Cortex of kidney (tissue), 1 donor: ENCODE measurements at places on chromosomes 2 and 18.

GRCh38 chr2:239600001-239600593 is 199.3 kb upstream of the HDAC4 start:
- no peak for DNase-seq

DNA sequence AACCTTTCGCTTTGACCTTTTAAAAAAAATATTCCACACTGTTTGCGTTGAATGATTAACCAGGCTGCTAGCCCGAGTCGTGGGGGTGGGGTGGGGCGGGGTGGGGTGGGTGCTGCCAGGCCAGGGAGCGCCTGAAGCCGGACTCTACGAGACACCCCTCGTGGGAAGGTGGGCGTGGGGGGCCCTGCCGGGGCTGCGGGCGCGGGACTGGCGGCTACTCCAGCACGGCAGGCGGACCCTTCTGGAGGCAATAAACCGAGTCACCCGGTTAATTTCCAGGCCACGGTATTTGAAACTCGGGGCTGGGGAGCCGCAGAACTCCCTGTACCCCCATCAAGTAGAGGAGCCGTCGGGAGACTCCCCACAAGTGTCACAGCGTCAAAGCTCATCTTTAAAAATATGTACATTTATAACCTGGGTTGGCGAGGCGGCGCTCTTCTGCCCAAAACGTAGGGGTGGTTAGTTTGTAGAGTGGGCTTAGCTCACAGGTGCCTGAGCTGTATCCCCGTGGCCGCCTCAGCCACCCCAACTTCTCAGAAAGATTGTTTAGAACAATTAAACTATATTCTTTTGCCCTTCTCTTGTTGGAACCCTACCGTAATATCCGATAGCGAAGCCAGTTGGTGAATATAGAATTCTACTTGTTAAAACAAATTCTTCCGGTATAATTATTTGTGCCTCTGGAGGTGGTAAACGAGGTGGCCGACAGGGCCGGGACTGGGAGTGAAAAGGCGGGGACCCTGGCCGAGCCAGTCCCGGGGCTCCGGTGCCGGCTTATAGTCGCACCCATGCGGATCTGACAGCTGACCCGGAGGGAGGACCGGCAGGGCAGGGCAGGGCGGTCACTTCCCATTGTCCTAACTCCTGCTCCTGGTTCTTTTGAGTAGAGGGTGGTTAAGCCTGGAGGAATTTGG is 1.4 kb downstream of the B3GNT2 start:
- DNase-seq, result no peak

DNA sequence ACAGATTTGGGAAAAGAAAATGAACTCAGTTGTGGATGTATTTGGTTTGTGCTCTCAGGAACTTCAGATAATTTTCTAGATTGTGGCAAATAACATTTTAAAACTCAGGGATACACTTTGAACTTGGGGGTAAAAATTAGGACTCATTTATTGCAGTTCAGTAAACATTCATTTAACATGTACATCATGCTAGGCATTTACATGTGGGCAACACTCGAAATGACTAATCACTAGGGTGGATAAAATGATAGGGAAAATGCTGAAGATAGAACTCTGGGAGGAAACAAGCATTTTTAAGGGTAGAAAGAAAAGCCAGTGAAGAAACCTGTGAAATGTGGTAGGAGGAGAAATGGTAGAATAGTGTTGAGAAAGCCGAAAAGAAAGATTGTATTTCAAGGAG is 7.8 kb downstream of the FAM117B start:
- no peak for DNase-seq

DNA sequence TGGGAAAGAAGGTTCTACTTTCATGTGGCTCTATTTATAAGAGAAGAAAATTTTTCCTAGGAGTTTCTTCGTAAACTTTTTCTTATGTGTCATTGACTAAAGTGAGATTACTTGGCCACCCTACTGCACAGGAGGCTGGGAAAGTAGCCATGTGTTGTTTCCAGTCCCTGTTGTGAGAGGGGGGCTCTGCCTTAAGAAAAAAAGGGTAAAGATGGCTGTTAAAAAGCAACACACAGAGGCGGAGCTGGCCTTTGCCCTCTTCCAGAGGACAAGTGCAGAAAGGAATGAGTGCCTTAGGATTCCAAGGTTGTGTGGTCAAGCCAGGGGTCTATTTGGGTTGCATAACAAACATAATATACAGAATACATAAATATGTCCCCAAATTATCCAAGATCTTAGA is 230.0 kb upstream of the CXCR4 start:
- no peak for DNase-seq
